ENCODE measurements at places on chromosomes 4 and X.

DNA sequence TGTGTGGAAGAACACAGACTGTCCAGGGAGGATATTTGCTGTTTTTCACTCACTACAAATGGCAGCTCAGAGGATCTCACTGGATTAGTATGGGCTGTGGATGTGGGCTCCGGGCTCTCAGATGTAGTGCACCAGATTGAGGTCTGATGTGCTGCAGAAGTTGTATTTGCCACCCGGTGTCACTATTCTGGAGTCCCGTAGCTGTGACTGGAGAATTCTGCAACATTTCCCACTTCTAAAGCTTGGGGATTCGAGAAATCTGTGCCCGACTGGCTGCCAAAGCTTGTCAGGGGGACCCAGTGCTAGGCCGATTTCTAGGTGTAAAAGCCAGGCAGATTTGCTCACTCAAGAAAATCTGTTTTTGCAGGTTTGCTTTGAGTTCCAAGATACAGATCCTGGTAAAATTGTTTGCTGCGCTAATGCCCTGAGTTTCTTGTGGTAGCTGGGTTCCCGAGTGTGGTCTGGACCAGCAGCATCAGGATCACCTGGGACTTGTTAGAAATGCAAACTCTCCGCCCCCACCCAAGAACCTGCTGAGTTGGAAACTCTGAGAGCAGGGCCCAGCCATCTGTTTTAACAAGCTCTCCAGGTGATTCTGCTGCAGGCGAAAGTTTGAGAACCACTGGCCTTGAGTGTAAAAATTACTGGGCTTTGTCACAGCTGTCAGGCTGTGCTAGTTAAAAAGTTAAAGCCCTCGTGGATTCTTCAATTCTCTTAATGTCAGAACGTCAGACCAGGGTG, 18.1 kb downstream of the KIT start:
- no peak for DNase-seq

- DNase-seq = no peak
Observed at GRCh38 chr4:3801931-3802550, 35.9 kb downstream of the ADRA2C start.

- no peak for DNase-seq
Observed at GRCh38 chr4:177222781-177223180, 86.9 kb upstream of the NEIL3 start.

GRCh38 chr4:73728091-73728741, 12.2 kb upstream of the CXCL8 start:
- peak; percentile 46 for DNase-seq

- DNase-seq = no peak
Observed at GRCh38 chr4:150337734-150338133, 244.2 kb upstream of the MAB21L2 start.

- DNase-seq = peak; percentile 21
Observed at GRCh38 chr4:139692309-139693012, 26.8 kb downstream of the MGST2 start.

DNA sequence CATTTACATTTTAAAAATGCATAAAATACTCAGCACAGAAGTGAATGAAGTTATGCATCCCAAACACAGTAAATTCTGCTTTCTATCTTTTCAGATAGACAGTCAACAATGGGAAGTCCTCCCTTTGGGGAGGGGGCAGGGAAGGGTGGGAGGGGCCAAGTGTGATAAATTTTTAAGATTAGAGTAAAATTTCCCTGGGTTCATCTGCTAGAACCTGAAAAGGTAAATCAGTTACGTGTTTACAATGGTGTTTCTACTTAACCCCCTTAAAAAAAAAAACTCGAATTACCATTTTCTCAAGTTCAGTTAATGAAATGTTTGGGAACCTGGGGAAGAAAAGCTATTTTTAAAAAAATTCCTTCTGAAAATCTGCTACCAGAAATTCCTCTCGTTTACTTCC, 9.1 kb downstream of the PITX2 start:
- DNase-seq = no peak

DNA sequence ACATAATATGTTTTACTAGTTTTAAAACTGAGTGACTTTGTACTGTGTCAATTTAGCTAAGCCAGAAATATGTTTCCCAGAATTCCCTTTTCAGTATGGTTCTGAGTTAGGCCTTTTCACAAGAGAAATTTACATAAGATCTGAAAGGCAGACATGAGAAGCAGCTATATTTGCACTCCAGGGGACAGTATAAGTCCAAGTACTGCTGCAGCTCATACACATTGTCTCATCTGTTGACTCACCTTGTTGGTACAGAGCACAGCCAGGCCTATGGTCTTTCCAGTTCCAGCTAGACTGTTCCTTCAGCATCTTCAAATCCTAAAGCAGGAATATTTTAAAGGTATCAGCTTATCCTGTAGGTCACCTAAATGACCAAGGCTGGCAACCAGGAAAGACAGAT, 53.5 kb downstream of the BMP3 start:
- DNase-seq = no peak

DNA sequence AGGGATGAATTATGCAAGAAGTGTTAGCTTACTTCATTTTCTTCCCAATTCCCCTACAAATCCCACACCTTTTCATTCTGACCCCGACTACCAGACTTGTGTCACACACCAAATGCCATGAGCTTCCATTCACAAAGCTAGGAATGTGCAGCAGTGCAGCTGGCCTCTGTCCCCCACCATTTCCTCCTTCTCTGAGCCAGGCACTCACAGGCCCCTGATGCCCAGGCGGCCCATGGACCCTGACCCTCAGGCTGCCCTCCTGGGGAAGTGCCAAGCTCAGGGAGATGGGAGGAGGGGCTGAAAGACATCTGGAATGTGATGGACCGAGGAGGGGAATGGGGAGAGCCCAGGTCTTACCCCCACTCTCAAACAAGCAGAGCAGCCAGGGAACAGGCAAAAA, 67.0 kb upstream of the BCOR start:
- no peak for DNase-seq
